ENCODE measurements at places on chromosomes 16 and 17.

GRCh38 chr17:63823659-63824331 lies 3.4 kb upstream of the PSMC5 start:
- DNase-seq = no peak

DNA sequence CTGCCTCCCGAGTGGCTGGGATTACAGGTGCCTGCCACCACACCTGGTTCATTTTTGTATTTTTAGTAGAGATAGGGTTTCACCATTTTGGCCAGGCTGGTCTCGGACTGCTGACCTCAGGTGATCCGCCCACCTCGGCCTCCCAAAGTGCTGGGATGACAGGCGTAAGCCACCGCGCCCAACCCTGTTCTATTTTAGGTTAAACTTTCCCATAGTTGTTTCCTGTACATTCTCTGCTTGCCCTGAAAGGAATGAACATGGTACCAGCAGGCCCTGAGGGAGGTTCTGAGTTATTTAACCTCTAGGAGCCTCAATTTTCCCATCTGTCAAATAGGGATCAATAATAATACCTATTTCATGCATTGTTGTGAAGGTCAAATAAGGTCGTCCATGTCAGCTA lies 11.0 kb upstream of the CDH5 start:
- DNase-seq = no peak

- DNase-seq = no peak
Measured at GRCh38 chr17:43976963-43977837, 23.5 kb upstream of the PYY start.

DNA sequence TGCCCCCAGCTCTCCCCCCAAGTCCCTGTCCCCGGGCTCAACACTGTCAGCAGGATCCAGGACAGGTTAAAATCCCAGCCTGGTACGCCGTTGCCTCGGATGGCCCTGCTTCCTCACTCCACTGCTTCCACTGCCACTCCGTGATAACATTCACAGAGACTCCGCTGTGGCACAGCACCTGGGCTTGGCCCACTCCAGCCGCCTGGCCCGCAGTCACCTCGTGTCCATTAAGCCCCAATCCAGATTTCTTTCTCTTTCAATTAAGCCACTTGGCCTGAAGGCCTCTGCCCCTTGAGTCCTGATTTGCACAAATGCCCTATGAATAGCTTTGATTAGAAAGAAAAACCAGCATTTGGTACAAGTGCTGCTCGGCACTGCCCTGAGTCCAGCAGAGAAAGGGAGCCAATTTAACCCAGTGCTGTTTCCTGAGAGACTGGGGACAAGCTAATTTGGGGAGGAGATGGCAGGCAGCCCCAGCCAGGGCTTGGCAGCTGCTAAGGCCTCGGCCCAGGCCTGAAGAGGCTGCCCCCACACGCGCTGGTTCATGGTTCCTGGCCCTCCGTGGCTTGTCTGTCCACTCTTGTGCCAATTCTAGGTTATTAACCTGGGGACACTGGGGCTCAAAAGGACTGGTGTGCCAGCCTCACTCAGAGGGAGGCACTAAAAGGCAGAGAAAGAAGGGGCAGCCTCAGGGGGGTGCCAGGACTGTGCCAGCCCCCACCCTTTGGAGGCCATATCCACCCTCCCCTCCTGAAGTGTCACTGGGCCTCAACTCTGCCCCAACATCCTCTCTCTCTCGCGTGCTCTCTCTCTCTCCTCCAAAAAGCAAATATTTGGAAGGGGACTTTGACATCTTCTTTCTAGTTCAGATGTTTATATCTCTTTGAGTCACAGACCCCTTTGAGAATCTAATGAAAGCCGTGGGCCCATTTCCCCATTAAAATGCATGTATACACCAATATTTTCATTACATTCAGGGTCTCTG lies 29.8 kb upstream of the SPPL2C start:
- DNase-seq = no peak

GRCh38 chr17:14352136-14352535 lies 51.3 kb downstream of the HS3ST3B1 start:
- DNase-seq = no peak

GRCh38 chr16:58649707-58650106 lies 20.1 kb upstream of the CNOT1 start:
- no peak for DNase-seq

- DNase-seq = no peak
Measured at GRCh38 chr16:67304020-67304419, 22.5 kb downstream of the KCTD19 start.

GRCh38 chr16:72848759-72849664 lies 198.9 kb downstream of the ZFHX3 start:
- peak; percentile 9 for DNase-seq

DNA sequence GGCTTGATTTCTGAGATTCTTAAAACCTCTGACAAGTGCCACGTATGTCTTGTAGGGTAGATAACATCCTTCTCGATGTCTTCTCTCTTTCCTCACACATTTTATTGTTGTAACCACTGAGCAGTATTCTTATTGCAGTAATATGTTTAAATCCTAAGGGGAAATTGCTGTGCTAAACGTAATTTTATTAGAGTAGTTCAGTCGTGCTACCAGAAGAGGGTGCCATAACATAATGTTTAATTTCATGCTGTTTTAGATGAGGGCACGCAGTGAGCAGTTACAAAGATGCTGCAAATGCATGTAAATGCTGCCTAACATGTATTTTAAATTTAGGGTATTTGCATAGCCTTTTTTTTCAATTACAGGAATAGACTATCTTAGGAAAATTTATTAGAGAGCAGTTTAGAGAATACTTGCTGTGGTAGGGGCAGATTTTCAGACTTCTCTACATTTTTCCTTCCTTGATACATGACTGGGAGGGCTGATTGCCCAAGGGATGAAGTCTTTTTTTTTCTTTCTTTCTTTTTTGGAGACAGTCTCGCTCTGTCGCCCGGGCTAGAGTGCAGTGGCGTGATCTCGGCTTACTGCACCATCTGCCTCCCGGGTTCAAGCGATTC lies 51.7 kb downstream of the GAN start:
- peak; percentile 1 for DNase-seq

GRCh38 chr16:61946019-61946418 lies 90.2 kb downstream of the CDH8 start:
- no peak for DNase-seq

- no peak for DNase-seq
Measured at GRCh38 chr17:15133143-15133542, 132.0 kb downstream of the PMP22 start.

- no peak for DNase-seq
Measured at GRCh38 chr17:37770631-37771518, 26.0 kb upstream of the HNF1B start.

DNA sequence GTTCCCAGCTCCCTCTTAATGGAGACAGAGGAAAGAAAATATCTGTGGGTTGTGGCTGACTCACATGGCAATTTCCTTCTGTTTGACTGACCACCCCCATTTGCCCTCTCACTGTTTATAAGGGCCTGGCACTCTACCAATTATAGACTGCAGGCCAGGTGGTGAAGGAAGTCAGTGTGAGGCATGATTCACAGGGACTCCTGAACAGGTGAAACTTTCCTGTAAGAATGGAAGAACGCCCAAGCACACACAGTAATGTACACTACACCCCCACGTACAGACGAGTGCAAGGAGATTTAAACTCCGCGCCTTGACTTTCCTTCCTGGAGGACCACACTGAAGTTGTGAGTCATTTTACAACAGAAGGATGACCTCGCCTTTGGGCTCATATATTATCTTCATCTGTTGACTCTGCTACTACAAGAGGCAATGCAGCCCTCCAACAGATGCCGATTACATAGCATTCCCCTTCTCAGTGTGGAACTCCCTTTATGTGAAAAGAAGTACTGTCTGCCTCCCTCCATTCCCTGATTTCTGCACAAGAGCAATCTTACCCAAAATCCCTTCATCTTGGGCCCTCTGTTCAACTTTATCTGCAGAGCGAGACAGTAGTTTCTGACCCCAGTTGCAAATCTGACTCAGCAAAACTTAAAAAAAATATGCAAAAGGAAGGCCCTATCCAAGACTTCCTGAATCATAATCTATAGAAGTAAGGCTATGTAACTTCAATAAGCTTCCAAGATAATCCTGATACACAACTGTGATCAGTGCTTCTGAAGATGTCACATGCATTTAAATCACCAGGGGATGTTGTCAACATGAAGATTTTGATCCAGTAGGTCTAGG lies 163.6 kb downstream of the SHISA6 start:
- DNase-seq = no peak

DNA sequence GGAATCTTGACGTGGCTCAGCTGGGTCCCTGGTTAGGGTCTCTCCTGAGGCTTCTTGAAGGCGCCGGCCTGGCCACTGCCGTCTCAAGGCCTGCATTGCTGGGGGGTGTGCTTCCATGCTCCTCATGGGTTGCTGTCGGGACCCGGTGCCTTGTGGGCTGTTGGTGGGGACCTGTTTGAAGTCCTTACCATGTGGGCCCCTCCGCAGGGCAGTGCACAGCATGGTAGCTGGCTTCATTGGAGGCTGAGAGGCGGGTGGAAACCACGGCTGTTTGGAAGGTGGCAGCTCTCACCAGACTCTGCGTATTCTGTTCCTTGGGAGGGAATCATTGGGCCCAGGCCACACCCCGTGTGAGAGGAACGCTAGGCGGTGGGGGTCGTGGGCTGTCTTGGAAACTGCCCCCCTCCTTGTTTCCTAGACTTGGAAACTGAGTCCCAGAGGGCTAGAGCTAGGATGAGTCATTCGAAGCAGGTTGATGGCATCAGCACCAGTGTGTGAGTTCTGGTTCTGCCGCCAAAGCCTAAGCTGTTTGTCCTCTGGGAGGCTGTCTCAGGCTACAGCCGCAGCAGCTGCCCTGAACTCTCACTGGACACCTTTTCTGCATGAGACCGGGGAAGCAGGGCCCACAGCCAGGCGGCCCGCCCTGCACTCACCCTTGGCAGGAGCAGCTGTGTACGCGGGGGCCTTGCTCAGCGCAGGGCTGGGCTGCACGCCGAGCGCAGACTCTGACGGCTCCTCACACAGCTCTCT lies 35.2 kb downstream of the ZNF750 start:
- no peak for DNase-seq

DNA sequence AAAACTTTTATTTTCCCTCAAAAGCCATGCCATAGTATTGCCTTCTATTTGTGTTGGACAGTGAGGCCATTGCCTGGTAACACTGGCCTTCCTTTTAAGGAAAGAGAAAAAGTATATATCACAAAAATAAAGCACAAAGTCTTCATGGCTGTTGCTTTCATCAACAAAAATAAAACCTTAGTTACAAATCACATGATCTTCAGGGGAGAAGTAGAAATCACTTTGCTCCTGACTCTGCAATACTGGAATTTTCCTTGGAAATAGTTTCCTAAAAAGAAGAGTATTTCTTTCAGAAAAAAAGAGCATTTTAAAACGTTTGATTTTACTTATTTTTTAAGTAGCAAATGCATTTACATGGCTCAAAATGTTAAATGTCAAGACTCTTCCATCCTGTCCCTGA lies 41.9 kb downstream of the FAM20A start:
- no peak for DNase-seq

GRCh38 chr17:66387392-66387981 lies 85.1 kb downstream of the PRKCA start:
- DNase-seq = no peak

DNA sequence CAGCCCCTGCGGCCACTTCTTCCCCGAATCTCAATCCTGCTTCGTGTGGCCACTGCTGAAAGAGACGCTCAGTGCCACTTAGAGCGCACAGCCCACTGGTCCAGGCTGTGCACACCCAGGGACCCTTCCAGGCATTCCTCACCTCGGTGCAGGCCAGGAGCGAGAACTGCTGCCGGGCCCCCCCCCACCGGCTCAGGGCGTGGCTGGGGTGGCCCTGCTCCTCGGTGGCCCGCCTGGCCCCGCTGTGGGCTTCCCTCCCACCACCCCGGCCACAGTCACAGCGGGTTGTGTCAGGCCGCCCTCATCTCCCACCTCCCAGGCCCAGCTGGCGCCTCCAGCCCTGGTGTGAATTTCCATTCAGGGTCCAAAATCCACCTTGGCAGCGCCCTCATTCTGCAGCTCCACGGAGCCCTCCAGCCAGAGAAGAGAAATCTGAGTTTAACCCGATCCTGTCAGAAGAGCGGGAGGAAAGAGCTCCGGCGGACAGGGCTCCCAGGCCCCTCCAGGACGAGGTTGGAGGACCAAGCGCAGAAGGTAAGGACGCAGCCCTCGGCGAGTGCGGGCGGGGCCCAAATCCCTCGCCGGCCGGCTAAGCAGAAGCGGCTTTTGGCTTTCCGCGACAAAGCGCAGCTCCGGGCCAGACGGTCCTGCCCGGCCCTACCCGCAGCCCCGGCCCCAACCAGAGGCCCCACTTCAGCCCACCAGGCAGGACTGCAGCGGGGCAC lies 12.0 kb downstream of the TBC1D16 start:
- no peak for DNase-seq

DNA sequence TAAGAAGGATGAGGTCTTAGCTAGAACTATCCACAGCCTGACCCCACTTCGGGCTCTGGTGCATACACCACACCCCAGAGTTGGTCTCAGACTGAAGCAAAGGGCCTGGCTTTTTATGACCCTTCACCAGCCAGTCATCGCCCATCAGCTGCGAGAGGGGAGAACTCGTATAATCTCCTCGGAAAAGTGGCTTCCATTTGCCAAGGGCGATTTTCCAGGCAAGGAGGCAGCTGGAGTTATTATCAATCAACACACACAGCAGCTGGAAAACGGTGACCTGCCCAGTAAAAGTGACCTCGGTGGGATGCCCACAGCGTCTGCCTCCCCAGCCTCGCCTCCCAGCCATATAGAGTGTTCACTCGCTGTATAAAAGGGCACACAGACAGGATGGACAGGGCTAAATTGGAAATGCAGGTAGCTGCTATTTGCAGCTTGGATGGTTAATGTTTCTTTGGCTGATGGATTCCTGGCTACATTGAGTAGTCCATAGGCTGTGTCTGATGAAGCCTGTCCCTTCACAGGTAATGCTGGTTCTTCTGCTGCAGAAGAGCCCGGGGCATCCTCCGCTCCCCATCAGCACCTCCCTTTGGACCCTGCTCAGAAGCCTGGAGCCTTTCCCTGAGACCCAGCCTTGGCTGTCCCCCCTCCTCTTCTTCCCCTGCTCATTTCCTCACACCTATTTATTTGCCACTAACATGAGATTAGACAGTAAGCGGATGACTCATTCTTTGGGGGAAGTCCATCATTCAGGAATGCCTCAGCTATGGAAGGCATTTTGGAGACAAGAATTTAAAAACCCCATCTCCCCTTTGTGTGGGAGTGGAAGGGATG lies 45.7 kb downstream of the TMEM186 start:
- DNase-seq = no peak

GRCh38 chr17:76551685-76552084 lies 11.8 kb downstream of the PRCD start:
- DNase-seq = no peak

GRCh38 chr16:57123974-57124674 lies 31.7 kb downstream of the CPNE2 start:
- no peak for DNase-seq

DNA sequence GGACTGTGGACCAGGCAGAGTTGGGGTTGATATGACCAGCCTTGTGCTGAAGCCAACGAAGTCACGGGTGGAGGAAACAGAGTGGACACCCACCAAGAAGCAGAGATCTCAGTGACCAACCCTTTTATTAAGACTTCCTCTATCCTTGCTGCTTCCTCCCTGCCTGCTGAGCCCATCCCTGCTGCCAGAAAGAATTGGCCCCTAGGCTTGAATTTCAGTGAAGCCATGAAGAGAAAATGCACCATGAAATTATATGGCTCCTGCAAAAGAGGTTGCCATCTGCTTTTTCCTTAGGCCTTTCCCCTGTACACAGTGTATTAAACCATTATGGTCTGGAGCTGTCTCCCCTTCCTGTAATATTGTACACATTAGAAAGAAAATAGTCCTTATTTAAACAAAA lies 246.7 kb downstream of the HS3ST3B1 start:
- no peak for DNase-seq
